A172 (cell line): ENCODE measurements at places on chromosomes 2 and 18. TPM values are rescaled to one million over a fixed set of nuclear protein-coding genes. Genes with fewer than 3 reads are reported as not detected.
A peak's percentile ranks its signal among the peaks of the same experiment; 100 is the strongest.

DNA sequence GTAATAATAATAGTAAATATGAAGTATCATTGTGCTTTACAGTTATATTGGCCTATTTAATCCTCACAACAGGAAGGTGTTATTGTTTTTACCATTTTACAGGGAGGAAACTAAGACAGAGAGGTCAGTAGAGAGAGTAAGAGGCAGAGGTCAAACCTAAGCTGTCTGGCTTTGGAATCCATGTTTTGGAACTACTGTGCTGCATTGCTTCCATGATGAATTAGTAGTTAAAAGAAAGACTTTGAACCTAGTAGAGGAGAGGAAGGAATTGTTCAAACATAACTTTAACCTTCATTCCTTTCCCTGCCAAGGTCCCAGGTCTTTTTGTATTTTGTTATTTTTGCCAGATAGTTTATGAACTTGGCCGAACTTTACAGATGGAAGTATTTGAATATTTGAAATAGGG lies 80.9 kb downstream of the PHLPP1 start:
- DNase-seq, result no peak

DNA sequence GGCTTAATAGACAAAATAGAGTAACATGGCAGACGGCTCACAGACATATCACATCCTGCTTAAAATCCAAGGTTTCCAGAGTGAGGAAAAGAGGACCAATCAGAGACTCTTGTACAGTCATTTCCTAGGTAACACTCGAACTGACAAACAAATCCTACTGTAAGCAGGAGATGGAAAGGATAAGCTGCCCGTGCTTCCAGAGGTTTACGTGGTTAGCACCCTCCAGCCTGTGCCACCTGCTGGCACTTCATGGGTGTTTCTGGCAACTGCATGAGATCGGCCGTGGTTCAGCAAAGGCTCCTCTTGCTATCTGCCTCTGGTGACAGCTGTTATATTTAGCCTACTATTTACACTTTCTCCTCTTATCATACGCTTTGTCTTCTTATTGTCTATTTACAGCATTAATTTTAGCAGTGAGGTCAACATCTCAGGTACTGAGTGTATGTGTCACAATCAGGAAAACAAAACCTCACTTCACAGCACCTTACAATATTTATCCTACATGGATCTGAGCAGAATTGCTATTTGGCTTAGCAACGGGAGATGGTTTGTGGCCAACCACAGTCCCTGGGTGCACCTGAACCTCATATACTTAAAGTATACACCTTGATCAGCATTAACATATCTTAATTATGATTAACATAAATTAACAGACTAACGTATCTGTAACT lies 226.9 kb downstream of the TMEM163 start:
- peak; percentile 69 for DNase-seq

The DCTN1 gene
- 105 and 123 TPM in 2 replicates for total RNA-seq

The MDH1B gene
- 5.4 and 9.2 TPM in 2 replicates for total RNA-seq

The MAPK4 gene
- total RNA-seq, result 0.05 and 0.07 TPM in 2 replicates
